ENCODE measurements at places on chromosomes 2 and 18.

DNA sequence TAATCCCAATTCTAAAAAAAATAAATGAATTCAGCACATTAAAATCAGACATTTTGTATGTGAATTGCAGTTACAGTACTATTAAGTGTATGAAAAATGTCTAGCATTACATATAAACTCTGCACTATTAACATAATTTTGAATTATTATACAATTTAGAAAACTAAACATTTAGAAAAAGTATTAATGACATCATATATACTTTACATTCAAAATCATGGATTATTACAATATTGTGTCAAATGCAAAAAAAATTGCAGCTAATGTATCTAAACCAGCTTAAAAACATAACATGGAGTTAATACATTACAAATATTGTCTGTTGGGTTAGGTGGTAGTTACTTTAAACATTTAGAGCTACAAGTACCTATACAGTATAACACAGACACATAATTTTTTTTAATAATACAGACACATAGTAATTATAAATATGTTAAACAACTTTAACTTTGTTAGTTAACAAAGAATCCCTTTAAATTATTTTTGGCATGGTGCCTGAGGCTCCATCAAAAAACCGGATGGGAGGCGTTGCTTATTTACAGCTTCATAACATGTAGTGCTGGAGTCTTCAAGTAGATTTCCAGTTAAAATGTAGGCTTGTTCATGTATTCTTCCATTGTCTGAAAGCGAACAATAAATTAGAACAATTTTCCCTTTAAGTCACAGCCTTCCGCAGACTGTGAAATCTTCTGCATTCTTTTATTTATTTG, 79.1 kb downstream of the AP1S3 start:
- no peak for DNase-seq

DNA sequence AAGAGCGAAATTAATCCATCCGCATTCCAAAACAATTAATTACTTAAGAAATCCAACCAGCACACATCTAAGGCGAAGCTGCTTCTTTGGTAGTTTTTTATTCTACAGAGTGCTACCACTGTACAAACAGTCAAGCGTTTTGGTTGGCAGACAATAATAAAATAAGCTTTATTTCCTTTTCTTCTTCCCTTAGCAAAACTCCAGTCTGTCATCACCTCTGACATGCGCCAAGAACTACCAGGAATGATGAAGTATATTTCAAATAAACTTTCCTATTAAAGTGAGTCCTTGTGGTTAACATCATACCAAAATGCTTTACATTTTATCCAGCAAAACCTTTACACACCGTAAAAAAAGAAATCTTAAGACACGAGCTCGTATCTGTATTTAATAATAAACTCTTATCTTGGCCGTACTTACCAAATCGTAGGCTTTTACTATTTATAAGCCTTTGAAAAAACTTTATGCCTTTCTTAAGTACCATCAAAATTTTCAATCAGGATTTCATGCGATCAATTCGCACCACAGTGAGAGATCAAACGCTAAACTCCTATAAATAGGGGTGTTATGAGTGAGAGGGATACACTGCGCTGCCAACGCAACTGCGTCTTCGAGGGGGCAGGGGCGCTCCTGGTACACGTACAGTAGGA, 1.3 kb downstream of the ATL2 start:
- no peak for DNase-seq

DNA sequence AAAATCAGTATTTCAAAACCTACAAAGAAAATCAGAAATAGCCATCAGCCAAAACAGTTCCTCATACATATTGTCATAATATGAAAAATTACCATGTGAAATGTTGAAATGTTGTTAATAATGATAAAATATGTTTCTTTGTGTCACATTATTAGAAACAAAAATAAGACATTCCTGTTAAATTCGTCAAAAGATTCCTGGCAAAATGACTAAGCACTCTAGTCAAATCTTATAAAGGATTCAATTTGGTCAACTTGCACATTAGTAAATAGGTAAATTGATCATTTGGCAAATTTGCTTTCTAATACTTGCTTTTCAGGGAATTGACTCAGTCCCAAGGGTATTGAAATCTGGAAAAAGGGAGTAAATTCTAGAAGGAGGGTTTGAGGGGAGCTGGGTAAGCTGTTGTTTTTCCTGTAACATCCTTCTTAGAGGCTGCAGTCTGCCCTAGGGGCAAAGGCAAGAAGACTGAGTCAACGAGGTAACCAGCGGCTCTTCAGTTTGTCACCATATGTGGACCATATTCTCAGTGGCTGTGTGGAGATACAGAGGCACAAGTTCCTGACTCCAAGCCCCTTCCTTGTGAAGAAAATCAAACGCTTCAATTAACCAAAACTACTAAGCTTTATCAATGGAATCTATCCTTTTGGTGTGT, 482.3 kb downstream of the TNS1 start:
- no peak for DNase-seq

DNA sequence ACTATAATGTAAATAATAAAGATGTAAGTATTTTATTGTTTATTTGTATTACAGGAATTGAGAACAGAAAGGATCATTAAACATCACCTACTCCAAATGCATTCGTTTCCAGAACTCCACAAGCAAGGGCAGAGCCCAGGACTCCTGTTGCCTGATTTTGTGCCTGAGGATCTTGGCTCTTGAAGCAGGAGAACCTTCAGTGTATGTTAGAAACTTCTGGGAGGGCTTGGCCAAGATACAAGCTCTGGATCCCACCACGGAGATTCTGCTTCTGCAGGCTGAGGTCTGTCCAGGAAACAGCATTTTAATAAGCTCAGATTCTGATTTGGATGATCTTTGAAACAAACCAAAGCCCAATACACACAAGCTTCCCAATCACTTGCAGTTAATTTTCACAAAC, 142.4 kb upstream of the SOX11 start:
- DNase-seq, result no peak

DNA sequence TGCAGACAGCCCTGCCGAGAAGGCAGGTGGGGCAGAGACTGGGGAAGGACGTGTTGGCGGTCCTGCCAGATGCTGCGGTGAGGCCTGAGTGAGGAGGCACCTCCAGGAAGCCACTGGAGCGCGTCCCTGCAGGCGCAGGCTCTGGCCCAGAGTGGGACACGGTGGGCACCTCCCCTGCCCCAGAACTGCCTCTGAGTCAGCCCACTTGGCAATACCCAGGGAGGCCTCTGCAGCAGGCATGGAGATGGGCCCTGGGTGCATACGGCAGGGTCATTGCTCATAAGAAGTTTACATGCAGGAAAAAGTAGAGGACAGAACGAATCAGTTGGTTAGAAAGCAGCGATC, 195.9 kb downstream of the TFCP2L1 start:
- DNase-seq, result no peak

GRCh38 chr2:102983786-102984185, 222.0 kb downstream of the TMEM182 start:
- DNase-seq, result no peak

DNA sequence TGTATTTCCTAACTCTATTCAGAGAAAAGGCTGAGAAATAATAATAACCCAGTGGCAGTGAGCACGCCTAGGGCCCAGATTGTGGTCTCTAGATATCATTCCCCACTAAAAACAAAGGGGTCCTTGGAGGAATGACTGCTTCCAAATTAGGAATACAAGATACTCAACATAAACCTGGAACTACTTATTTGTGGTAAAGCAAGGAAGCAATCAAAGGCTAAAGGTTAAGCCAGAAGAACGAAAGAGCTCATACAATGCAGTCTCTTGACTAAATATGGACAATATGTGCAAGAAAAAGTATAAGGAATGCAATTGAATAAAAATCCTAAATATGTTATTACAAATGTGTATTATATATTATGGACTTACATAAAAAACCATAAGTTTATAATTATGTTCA, 253.5 kb upstream of the NRP2 start:
- no peak for DNase-seq

DNA sequence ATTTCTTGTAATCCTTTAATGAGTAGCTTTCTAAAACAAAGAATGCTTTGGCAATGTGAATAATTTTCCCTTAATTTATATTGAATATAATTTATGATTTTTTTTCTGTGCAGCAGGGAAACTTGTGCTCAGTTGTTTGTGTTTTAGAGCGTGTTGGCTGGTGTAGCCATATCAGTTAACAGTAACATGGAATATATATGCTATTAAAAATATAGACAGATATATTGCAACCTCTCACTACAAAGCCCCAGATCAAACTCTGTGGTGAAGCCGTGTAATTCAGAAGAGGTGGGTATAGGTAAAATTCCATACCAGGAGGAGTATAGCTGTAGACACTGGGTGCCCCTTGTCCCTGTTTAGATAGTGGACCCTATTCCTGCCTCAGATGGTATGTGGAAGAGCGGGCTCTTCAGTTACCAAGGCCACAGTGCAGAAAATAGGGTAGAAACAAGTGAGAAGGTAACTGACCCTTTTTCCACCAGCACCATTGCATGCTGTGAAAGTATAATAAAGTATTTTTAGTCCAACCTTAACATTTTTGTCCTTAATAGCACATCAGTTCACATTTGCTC, 18.1 kb upstream of the RASGRP3 start:
- no peak for DNase-seq

DNA sequence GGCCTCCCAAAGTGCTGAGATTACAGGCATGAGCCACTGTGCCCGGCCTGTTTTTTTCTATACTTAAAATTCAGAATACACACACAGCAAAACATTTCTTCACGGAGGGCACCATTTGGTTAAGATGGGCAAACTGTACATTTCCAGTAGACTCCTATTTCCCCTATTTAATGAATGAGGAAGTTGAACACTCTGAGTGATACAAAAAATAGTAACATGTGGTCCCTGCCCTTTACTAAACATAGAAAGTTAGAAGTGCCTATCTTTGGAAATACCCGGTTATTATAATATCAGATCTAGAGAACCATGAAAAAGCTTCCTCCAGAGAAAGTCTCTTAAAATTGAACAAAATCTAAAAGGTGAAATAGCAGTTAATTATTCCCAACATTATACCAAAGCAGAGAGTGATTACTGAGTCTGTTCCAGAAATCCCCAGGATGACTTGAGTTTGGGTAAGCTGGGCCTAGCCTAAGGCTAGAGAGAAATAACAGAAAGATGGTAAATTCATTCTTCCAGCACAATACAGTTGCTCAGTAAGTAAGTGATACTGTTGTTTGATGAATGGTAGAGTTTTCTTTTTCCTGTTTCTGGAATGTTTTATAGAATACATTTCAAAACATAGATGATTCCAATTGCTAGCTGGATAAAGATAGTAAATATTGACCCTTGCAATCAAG, 23.3 kb upstream of the RMC1 start:
- DNase-seq, result no peak

DNA sequence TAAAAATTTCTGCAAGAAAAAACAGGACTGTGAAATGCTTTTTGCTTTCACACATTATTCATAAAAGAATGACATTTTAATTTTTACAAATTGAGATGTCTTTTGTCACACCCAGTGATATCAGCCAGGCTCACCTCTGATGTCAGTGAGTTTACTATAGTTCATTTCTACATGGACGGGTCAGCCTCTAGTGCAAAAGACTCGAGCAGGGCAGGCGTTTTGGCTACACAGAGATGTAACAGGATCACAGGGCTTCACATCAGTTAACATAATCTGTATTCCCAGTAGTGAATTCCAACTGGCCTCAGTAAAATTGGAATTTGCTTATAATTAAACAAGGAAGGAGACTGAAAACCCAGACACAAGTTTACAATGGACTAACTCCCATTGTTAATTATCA, 275.6 kb upstream of the ZSWIM2 start:
- no peak for DNase-seq

DNA sequence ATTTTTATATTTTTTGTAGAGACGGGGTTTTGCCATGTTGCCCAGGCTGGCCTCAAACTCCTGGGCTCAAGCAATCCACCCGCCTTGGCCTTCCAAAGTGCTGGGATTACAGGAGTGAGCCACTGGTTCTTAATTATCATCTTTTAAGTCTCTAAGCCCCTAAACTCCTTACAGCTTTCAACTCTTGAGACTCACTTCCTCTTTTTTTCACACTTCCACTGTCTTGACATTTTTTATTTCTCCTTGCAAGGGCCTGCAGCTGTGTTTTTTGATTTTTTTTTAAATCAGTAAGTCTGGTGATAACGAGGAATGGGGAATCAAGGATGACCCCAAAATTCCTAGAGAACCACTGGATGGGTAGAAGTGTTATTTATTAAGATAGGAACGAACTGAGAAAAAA, 8.6 kb upstream of the ABCB11 start:
- DNase-seq, result no peak

- DNase-seq, result no peak
These were observed 83.1 kb upstream of the LRRTM4 start for GRCh38 chr2:77604953-77605929.

GRCh38 chr18:10715791-10716190, 190.0 kb downstream of the NAPG start:
- no peak for DNase-seq

- no peak for DNase-seq
These were observed 6.7 kb downstream of the ZNF521 start for GRCh38 chr18:25345081-25345866.

- DNase-seq, result no peak
These were observed 41.5 kb downstream of the EPAS1 start for GRCh38 chr2:46338674-46339073.

GRCh38 chr18:23645568-23646175, 17.0 kb downstream of the ANKRD29 start:
- no peak for DNase-seq

- DNase-seq, result no peak
These were observed 28.5 kb upstream of the TMBIM1 start for GRCh38 chr2:218320704-218321336.

GRCh38 chr2:86464652-86465051, 23.5 kb downstream of the KDM3A start:
- no peak for DNase-seq

- no peak for DNase-seq
These were observed 144.3 kb downstream of the FMNL2 start for GRCh38 chr2:152479282-152479681.

GRCh38 chr2:37441055-37441454, 96.6 kb downstream of the QPCT start:
- no peak for DNase-seq

DNA sequence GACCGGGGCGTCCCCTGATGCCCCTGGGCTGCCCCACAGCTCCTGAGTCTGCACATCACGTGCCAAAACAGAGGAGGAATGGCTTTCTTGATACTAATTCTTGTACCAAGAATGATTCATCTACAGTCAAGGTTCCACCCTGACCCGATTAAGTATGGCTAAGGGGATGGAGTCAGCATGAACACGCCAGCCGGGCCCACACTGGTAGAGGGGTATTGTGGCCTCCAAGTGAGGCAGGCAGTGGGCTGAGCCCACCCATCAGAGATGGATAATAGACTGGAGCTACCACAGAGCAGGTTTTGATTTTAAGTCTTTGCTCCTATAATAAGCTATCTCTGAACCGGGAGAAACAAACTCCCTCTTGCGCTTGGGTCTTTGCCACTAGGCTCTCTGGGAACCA, 17.9 kb upstream of the GNAL start:
- DNase-seq, result no peak

- DNase-seq, result peak; percentile 48
These were observed 45.5 kb upstream of the SCN7A start for GRCh38 chr2:166539340-166540162.

GRCh38 chr2:178650554-178650953, 156.7 kb downstream of the TTN start:
- no peak for DNase-seq

DNA sequence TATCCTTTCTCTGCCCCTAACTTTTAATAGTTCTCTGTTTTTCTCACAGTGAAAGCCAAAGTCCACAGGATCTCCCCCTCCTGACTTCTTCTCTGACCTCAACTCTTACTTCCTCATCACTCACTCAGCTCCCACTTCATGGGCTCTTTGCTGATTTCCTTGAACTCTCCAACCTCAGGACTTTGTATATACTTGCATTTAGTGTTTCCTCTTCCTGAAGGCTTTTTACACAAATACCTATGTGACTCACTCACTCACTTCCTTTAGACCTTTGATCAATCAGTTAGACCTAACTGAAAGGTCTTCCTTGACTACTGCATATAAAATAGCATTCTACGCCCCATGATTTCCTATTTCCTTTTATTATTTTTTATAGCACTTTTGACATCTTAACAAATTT, 233.1 kb upstream of the MEX3C start:
- no peak for DNase-seq

All from CD4-positive, alpha-beta T cell treated with Interleukin-10 for 1 hour (primary cell).